ENCODE measurements at places on chromosomes 5 and 9.
A peak's percentile ranks its signal among the peaks of the same experiment; 100 is the strongest.

DNA sequence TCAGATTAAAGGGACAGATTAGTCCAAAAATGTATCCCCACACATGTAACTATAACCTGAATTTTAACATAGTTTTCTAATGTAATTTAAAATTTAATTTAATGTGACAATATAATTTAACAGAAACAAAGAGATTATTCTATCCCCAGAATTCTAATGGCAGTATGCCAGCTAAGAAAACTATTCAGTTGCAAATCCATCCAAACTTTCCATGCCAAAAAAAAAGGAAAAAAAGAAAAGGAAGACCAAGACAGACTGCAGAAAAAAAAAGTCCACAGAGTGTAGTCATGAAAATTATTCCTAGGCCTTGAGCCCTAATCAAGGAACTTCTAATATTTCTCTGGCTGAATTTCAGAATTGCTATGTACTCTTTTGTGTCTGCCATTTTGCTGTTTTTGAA lies 217.6 kb downstream of the CDH18 start:
- no peak for DNase-seq

- no peak for DNase-seq
These were observed 21.1 kb downstream of the TBC1D2 start for GRCh38 chr9:98234245-98234825.

- DNase-seq, result no peak
These were observed 313.9 kb upstream of the TLE4 start for GRCh38 chr9:79257790-79258351.

DNA sequence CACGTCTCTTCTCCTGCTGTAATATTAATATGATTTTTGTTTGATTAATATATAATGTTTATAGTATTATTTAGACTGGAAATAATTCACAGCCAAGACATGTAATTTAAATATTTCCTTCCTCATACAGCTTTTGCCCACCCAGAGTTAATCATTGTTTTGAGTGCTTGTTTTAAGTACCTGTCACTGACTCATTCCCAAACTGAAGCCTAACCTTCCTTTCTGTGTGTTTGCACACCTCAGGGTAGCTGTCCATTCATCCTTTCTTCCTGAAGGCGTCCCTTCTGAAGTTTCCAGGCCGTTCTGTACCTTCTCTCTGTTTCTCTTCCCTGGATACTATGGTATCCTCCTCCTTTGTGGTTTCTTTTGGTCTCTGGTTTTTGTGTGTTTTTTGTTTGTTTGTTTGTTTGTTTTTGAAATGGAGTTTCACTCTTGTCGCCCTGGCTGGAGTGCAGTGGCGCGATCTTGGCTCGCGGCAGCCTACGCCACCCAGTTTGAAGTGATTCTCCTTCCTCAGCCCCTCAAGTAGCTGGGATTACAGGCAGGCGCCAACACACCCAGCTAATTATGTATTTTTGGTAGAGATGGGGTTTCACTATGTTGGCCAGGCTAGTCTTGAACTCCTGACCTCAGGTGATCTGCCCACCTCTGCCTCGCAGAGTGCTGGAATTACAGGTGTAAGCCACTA lies 312.4 kb downstream of the DOCK8 start:
- DNase-seq, result no peak

- DNase-seq, result no peak
These were observed 21.9 kb downstream of the ASTN2 start for GRCh38 chr9:117392992-117393391.

DNA sequence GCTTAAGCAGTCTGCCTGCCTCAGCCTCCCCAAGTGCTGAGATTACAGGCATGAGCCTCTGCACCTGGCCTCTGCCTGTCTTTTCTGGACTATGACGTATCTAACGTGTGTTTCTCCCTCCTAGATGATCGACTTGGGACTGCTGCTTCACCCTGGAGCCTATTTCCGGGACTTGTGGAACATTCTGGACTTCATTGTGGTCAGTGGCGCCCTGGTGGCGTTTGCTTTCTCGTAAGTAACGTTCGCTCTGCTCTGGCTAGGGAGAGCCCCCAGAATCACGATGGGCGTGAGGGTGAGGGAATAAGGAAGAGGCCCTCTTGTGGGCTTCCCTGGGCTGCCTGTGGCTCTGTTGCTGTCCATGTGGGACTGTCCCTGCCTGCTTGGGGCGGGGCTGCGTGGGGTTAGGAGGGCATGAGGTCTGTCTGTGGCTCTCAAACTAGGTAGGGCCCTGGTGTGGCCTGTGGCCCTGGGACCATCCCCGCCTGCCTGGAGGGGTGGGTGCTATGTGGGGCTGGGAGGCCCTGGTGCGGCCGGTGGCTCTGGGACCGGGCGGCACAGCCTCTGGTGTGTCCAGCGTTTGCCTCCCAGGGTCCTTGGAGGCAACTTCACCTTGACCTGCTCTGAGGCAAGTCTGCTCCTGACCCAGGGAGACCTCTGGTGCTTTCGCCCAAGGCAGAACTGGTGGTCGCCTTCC lies 171.7 kb downstream of the CACNA1B start:
- peak; percentile 4 for DNase-seq

DNA sequence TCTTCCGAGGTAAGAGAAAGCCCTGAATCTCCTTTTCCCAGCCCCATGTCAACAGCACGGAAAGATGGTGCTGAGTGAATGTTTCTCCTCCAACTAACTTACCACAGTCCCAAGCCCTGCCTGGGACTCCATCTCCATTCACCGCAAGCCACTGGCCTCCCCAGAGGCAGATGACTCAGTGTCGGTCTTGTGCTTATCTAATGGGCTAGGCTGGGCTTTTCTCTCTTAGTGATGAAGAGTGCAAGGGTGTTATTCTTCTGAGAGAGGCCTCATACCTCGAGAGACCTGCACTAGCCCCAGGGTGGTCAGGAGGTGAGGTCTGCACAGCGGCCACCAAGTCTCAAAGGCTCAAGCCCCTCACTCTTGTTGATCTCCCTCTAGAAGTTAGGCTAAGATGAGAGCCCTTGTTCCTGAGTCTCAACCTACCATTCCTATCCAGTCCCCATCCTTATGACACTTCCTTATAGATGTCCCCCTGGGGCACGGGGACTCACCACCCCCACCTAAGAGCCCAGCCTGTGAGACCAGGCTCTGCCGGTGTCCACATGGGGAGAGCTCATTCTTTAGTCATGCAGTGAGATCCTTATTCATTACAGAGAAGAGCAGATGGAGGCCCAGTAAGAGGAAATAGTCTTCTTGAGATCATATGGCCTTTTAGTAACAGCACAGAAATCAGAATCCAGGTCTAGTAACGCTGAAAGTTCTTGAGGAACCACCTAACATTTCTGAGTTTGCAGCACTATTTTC lies 127.0 kb downstream of the SAXO1 start:
- DNase-seq, result no peak

DNA sequence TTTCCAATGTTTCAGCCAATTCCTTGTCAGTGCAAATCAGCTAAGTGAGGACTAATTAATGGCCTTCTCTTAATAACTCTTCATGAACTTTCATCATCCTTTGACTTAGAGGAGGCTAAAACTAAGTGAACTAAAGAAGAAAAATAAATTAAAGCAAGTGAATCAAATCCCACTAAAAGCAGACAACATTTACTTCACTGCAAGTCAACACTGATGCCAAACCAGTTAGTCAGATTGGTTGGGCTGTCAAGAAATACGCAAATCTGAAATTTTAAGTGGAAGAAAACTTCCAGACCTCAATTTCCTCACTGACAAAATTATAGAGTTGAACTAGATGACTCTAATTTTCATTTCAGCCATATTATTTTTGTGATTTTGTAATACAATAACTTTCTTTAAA lies 137.2 kb upstream of the PRLR start:
- no peak for DNase-seq

DNA sequence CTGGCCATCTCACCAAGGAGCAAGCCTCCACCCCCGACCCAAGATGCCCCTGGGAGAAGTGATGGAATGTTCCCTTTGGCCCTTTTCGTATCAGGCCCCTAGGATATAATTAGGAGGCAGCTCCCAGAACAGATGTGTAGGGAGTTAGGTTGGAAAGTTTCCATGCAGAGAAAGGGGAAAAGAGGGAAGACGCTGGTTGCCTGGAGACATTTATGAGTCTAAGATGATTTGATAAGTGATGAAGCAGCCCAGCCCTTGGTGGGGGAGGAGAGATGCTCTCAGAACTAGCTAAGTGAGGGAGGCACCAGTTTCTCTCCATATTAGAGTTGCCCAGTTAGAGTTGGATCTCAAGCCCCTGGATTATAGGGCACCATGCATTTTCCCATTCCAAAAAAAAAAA lies 137.5 kb downstream of the GNA14 start:
- no peak for DNase-seq

DNA sequence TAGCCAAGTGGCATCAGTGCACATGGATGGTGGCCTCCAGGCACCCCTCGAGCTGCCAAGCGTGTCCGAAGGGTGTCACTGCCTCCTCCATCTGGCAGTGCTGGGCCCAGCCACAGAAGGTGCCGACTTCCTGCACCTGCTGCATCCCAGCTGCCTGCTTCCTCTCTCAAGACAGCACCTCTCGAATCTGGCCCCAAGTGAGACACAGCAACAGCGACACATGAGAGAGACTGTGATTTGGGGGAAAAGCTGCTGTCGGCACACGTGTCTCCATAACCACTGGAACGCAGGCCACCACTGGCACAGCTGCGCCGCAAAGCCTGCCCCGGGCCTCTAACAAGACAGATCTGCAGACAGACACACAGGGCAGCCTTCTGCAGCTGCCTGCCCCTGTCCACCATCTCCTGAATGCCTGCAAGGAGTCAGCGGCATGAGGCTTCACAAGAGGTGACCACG lies 8.8 kb downstream of the CLPTM1L start:
- DNase-seq, result no peak

DNA sequence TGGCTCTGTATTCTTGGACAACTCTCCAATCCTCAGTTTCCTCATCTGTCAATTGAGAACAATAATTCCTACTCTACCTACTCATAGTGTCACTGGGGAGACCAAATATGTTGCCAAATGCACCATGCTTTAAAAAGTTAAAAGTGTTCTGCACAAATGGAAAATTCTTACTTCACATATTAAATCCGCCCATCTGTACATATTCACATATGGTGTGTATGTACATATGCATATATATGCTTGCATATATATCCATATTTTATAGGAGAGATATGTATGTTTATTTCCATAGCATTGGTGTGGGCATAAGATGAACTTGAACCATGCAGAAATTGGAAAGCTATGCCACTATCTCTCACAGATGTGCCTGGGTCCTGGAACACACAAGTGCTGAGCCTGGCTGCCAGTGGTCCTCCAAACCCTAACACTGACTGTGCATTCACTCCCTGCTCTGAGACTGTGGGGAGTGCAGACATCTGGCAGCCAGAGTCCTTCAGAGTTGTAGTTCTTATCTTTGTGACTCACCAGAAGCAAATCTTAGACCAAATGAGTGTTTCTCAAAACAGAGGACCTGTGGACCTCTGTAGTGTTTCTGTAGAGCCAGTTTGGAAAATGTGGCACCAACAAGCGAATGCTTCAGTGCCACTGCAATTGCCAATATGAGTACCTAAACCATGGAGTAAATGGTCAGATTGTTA lies 168.7 kb downstream of the GRIA1 start:
- DNase-seq, result no peak

- DNase-seq, result no peak
These were observed 67.7 kb downstream of the HMHB1 start for GRCh38 chr5:143879646-143880045.

DNA sequence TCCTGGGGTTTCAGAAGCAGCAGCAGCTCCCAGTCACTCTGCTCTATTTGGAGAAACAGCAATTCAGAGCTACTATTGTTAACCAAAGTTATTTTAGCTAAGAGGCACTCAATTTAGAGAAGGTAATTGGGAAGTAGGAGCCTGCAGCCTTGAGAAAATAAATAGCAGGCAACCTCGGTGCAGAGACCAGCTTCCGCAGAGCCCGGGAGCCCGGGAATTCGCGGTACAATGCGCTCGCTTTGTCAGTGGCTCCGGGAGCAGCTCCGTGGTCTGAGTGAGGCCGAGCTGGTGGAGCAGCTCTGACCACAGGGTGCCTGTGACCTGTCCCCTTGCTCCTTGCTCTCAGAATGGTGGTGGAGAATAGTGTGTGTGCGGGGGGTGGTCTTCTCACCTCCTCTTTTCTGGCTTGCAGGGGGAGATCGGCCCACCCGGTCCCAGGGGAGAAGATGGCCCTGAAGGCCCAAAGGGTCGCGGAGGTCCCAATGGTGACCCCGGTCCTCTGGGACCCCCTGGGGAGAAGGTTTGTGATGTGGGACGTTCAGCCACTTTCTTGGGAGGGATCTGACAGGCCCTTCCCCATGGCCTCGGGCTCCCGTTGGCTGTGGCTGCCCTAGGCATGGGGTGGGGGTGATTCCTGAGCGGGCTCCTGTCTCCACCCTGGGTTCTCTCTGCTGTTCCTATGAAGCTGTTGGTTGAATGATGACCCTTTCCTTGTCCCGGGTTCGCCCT lies 95.9 kb upstream of the FCN2 start:
- no peak for DNase-seq

- no peak for DNase-seq
These were observed 42.0 kb downstream of the ITK start for GRCh38 chr5:157222506-157223230.

Data from 8988T (cell line).